ENCODE measurements at places on chromosomes 12 and 14. TPM values are rescaled to one million over a fixed set of nuclear protein-coding genes. Genes with fewer than 3 reads are reported as not detected.

COQ5 gene
- 65.0 TPM for polyA plus RNA-seq

FAIM2 gene
- 2.1 TPM for polyA plus RNA-seq

PLEK2 gene
- polyA plus RNA-seq, result 1.9 TPM

BTBD6 gene
- 36.5 TPM for polyA plus RNA-seq

TPPP2 gene
- polyA plus RNA-seq, result 3.7 TPM

LRRC43 gene
- polyA plus RNA-seq, result 3.7 TPM

ZC3H10 gene
- 5.8 TPM for polyA plus RNA-seq

BCL2L2 gene
- 41.7 TPM for polyA plus RNA-seq

ZNF664 gene
- 165 TPM for polyA plus RNA-seq

FBRSL1 gene
- polyA plus RNA-seq, result 37.4 TPM

WDR89 gene
- 24.8 TPM for polyA plus RNA-seq

NTN4 gene
- polyA plus RNA-seq, result 133 TPM

RASAL1 gene
- polyA plus RNA-seq, result 6.1 TPM

KCNJ8 gene
- 22.2 TPM for polyA plus RNA-seq

RTN1 gene
- 3.6 TPM for polyA plus RNA-seq

GRCh38 chr12:78179346-78179745, 348.7 kb downstream of the NAV3 start:
- DNase-seq, result no peak

- DNase-seq, result no peak
Measured at GRCh38 chr14:94451826-94452225, 774 bp downstream of the SERPINA11 start.

DNA sequence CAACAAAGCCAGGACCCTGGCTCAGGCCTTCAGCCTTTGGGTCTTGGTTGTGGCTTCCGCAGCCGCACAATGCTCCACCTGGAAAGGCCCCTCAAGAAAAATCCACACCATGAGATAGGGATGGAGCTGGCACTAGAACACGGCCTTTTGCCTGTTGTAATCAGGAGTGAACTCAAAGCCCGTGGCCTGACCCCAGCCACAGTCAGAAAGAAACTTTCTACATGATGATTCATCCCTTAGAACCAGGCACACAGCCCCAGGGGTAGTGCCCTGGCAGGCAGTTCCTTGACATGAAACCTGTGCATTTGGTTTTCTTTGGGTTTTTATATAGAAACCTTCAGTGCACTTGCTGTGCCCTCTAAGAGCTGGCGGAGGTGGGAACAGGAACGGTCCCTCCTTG, 5.1 kb downstream of the CLMN start:
- no peak for DNase-seq

- DNase-seq, result no peak
Measured at GRCh38 chr12:96204381-96204780, 10.2 kb downstream of the ELK3 start.

GRCh38 chr12:112705037-112705632, 86.4 kb upstream of the RPH3A start:
- no peak for DNase-seq

GRCh38 chr12:10067942-10068341, 30.8 kb downstream of the CLEC1A start:
- DNase-seq, result no peak

GRCh38 chr14:51593397-51593796, 58.3 kb upstream of the FRMD6 start:
- no peak for DNase-seq

DNA sequence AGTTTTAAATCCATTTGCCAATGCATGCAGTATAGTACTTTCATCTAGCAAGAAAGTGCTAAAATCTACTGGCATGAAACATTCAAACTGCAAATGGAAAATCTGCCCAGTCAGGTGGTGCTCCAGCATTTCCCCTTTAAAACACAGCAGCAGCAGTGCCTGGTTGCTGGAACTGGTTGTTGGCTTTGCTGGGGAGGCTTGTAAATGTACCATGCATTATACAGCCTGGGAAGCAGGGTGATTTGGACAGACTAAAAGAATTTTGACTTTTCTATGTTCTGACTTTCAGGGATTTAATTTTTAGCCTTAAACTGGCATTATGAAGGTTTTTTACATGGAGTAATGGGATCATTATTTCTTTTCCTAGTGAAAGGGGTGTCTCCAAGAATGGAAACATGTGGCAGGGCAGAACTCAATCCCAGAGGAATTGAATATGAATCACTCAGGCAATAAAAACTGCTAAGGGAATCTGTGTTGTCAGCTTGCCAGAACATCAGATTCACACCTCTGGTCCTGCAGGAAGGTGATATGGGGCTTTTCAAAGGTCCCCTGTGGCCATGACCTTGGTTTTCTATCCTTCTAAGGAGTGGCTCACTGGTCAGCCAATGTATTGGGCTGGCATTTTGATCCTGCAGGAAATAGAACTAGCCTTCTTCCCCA, 9.0 kb upstream of the PAX9 start:
- no peak for DNase-seq

DNA sequence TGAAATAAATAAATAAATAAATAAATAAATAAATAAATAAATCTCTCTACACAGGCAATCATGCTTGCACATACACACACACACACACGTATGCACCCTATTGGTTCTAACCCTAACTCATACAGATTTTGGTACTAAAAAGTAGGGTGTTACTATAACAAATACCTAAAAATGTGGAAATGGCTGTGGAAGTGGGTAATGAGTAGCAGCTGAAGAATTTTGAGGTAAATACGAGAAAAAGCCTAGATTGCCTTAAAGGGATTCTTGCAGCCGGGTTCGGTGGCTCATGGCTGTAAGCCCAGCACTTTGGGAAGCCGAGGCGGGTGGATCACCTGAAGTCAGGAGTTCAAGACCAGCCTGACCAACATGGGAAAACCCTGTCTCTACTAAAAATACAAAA, 15.7 kb upstream of the SLC2A3 start:
- DNase-seq, result no peak

- DNase-seq, result no peak
Measured at GRCh38 chr12:9810671-9811070, 16.6 kb upstream of the KLRF1 start.

DNA sequence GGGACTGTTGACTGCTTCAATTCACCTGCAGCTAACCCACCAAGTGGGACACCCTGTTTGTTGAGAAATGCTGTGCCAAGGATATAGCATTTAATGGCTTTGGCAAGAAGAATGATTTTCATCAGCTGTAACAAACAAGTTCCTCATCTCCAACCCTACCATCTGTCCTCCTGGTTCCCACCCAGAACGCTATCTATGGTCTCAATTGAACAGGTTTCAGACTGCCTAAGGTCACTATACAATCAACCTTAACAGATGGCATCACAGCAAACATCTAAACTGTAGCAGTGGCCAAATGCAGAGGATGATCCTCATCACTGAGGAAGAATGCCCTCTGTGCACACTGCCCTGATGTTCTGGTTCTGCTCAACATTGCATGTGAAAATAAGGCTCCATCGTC, 546.2 kb upstream of the FOXG1 start:
- DNase-seq, result no peak

DNA sequence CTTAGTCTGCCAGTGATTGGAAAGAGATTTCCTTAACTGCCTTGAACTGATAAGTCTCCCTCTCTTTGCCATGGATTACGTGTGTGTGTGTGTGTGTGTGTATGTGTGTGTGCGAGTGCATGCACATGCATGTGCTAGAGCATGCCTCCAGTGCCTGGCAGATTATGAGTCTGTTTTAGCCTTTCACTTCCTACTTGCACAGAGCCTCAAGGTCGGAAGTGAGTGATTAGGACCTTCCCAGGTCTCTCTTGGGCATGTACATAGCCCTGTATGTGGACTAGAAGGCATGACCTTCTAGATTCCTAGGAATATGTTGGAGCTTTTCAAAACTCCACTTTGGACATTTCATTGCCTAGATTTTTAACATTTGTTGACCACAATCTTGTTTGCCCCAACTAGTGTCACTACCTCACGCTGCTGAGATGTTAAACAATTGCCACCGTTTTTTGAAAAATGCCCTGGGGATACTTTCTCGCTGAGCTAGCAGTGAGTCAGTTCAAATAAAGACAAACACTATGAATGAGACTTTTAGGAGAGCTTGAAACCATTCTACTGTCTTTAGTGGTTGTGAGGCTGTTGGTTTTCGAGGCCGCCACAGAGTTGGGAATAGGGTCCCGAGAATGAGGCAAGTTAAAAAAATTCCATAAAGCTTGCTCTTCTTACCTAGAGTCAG, 28.2 kb downstream of the KIAA0586 start:
- DNase-seq, result no peak

GRCh38 chr12:62603811-62604098, 137.1 kb downstream of the MON2 start:
- no peak for DNase-seq

DNA sequence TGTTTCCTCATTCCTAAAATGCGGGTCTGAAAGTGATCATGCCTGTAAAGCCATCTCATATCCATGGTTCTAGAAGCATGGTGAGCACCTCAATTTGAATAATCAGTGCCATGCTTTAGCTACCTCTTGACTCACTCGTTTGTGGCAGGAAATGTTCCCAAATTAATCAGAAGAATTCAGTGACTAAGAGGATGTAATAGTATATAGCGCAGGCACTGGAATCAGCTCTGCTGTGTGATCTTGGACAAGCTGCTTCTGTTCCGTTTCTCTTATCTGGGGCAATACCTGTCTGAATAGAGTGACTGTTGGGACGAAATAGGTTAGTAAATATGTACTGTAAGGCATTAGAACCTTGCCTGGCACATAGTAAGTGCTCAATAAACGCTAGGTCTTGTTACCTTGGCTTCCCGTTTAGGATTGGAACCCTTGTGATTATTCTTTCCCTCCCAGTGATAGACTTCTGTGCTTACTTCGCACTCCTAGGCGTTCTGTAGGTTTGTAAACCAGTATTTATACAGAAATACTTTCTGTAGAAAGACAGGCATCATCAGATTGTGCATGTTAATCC, 820 bp upstream of the SMAGP start:
- DNase-seq, result no peak

GRCh38 chr12:103198499-103198898, 241.0 kb downstream of the ASCL1 start:
- DNase-seq, result no peak

DNA sequence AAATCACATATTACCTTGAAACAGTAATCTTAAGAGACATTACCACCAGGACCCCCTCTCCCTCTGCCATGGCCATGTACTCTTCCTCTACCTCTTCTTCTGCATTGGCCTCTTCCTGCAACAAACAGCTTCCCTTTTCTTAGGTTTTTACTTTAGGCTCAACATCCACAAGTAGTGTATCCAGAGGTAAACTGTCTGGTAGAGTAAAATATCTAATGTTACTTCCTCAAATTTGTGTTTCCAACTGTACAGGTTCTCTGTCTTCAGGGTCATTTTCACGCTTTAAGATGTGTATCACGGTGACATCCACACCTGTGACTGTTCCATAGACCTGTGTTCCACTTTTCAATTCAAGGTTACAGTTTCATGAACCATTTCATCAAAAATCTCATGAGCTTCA, 13.4 kb downstream of the CDK17 start:
- no peak for DNase-seq

GRCh38 chr12:26520109-26520508, 312.9 kb downstream of the ITPR2 start:
- DNase-seq, result no peak

- DNase-seq, result no peak
Measured at GRCh38 chr14:24059841-24060388, 8.1 kb downstream of the CARMIL3 start.

DNA sequence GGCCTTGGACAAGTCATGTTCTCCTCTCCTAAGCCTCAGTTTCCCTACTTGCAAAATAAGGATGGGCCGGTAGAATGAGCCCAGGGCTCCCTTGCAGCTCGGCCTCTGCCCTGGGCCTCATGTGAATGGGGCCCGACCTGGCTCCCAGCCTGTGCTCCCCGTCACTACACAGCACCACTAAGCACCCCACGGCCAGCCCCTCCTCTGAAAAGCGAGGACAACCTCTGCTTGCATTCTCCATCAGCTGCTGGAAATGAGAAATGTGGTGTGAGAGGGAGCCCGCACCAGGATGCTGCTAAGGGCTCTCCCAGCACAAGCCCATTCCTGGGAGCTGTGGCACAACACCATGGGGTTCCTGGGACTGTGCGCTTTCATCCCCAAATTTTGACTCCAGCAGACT, 10.2 kb downstream of the SLC25A47 start:
- no peak for DNase-seq

DNA sequence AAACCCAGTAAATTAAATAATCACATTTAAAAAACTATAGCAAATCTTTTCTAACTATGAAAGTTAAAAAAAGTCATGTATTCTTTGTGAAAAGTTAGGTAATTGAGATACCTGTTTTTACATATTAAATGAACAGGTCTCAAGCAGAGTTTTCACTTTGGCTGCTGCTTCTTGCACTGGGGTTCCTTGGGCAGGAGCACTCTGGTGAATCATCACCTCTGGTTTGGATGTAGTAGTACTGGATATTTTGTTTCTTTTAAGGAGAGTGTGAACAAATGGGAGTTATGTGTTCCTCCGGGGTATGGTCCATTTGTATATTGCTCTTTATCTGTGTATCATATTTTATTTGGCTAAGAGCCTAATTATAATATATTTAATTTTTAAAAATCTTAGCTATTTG, 82.7 kb downstream of the FUT8 start:
- no peak for DNase-seq

DNA sequence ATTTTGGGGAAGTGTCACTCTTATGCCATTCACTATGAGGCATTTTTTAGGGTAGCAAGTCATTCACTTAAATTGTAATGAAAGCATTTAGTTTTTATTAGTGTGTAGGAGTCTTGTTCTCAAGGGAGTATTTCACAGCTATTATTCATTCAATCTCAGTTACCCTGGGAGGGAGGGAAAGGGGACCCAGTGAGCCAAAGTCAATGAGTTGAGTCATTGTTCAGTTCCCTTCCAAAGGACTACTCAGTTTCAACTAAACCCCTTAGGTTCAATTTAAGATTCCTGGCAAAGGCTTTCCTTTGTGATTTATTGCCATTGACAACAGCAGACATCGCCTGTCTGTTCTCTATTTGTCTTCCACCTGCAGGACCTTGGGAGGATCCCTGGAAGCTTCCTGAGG, 29.3 kb upstream of the RASSF8 start:
- DNase-seq, result no peak

DNA sequence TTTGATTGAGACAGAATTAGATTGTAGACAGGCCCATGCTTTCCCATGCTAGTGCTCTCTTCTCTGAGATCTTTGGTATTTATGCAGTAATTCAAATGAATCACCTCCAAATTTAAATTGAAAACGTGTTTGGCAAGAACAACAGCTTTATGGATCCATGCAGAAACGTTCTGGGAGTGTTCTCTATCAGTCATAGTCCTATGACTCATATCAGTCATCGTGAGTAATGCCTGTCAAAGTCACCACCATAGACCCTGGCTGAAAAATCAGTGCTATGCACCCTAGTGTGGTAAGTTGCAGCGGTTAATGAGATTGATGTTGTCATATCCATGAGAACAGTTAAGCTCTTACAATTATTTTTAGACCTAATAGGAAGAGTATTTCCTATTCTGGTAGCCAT, 90.1 kb upstream of the FOXG1 start:
- no peak for DNase-seq

- DNase-seq, result no peak
Measured at GRCh38 chr12:108341356-108341755, 2.2 kb upstream of the CMKLR1 start.

GRCh38 chr12:19893514-19893913, 454.2 kb downstream of the AEBP2 start:
- DNase-seq, result no peak
